ENCODE measurements at places on chromosomes 4 and X.

GRCh38 chr4:102356562-102357202 lies 11.4 kb upstream of the SLC39A8 start:
- no peak for DNase-seq

- DNase-seq, result no peak
Observed at GRCh38 chr4:46894826-46895225, 14.2 kb downstream of the COX7B2 start.

- DNase-seq, result no peak
Observed at GRCh38 chr4:1756079-1756478, 34.8 kb downstream of the TACC3 start.

DNA sequence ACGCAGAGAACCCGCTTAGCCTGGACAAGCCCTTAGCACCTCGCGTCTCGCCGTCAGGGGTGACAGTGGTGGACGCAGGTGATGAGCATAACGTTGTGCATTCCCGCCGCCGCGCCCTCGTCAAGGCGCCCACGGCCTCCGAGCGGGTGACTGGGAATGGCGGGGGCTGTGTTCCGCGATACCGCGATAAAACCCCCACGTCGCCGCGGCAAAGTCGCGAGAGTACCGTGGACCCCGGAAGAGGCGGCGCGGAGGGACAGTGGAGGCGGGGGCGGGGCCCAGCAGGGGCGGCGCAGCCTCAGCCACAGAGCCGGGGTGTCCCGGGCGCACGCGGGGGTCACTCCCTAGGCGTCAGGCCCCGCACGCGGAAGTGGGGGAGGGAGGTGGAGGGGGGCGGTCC lies 53.8 kb downstream of the ZFYVE28 start:
- DNase-seq, result no peak

DNA sequence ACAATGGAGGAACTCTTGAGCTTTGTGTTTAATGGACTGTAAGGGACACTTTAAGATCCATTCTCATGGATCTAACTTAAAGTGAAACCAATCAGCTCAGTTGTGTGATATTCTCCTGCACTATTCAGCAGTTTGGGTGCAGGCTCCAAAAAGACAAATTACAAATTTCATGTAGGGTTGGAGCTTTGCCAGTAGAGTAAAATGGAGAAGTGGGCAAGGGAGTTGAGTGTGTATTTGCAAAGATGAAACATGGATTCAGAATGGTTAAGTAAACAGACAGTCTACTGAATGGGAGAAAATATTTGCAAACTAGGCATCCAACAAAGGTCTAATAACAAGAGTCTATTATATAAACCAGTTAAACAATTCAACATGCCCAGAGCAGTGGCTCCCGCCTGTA lies 21.2 kb upstream of the MID2 start:
- DNase-seq, result no peak

DNA sequence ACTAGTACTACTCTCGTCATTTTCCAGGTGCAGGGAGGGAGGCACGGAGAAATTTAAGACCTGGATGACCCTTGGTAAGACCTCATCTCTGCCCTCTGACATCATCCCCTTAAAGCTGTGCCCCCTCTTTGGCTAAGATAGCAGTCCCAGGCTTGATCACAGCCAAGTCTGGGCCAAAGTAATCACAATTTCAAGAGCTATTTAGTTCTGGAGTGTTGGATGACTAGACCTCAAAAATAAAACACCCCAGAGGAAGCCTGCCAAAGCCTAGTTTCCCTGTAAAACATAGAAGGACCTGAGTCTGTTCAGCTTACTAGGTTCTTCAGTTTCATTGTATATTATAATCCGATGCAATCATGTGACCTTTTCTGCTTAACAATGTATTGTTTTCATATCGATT lies 144.6 kb upstream of the ARHGEF9 start:
- DNase-seq, result no peak

- DNase-seq, result no peak
Observed at GRCh38 chr4:13992041-13992440, 364.5 kb upstream of the BOD1L1 start.

GRCh38 chr4:106738121-106738520 lies 298.0 kb downstream of the DKK2 start:
- no peak for DNase-seq

- no peak for DNase-seq
Observed at GRCh38 chr4:38560768-38561558, 103.0 kb upstream of the KLF3 start.

- no peak for DNase-seq
Observed at GRCh38 chrX:131675596-131676194, 131.8 kb downstream of the OR13H1 start.

DNA sequence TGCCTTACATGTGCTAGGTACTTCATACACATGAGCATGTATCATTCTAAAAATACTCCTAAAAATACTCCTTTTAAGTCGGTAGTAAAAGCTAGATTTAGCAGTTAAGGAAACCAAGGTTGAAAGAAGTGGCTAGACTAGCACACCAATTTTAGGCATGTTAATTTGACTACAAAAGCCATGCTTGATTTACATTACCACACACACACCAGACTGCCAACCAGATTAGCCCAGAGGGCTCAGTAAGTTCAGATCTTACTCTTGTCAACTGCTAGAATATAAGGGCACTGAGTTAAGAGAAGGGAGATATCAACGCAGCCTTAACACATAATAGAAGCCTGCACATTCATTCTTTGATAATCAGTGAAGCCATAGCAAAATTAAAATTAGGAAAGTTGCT lies 117.9 kb downstream of the MID1IP1 start:
- no peak for DNase-seq

- DNase-seq, result no peak
Observed at GRCh38 chr4:65791812-65792308, 121.6 kb upstream of the EPHA5 start.

DNA sequence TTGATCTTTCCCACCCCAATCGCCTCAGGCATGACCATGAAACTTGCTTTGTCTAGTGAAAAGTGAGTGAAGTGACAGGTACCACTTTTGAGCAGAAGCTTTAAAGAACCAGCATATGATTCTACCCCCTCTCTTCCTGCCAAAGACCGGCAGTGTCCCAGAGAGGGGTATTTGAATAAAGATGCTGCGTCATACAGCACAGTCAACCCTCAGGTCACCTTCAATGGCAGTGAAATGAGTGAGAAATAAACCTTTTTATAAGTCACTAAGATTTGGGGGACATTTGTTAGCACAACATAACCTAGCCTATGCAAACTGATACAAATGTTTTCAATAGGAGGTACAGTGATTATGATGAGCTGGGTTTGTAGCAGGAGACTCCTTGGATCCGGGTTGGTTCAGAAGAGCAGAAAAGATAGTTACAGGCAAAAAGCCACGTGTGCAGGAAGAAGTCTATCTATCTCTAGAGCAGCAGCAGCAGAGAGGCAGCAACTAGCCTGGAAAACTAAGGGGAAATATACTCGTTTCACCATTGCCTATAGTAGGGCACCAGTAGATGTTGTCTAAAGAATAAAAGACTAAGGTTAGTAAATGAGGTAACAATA lies 30.3 kb upstream of the SPRY1 start:
- DNase-seq, result no peak

DNA sequence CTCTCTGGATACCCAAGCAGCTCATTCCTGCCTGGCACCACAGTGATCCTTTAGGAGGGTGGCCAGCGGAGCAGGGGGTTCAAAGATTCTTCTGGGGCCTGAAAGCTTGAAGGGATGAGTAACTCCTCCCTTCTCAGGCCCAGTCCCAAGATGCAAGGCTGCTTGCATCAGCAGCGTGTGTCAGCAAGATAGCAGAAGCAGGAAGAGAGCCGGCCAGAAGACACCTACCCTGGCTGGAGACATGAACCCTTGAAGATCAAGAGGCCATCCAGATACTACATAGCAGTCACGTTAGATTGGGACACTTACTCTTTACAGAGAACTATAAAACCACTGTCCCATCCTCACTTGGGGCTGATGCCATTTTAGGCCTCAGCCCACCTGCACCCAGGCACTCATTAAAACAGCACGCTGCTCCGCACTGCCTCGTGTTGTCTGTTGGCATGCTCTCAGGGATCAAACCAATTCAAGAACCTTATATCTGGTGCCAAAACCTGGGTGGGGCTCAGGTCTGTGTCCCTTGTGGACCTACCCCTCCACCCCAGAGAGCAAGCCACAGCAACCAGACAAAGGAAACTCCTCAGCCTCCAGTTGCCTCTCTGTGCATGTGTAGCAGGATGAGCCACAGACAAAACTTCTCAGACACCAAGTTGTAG lies 6.5 kb downstream of the UGT2B17 start:
- DNase-seq, result no peak

GRCh38 chrX:30858098-30858497 lies 31.0 kb downstream of the TAB3 start:
- no peak for DNase-seq

DNA sequence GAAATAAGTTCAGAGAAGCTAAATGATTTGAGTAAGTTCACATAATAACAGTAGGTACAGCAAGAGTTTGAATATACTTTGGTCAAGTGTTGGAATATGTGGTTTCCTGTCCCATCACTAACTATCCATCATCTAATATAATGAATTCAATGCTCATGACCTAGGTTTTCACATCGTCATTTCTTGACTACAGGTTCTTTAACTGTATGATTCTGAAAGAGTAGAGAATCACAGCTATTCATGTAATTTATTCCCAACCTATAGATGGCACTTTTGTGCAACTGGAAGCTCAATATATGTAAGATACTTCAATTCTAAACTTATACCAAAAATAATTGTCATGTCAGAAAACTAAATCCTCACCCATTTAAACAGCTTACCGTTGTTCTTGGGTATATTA lies 53.1 kb downstream of the TIGD2 start:
- peak; percentile 18 for DNase-seq

GRCh38 chrX:150507251-150507856 lies 61.1 kb upstream of the MTM1 start:
- no peak for DNase-seq

- no peak for DNase-seq
Observed at GRCh38 chr4:138241281-138242075, 671 bp downstream of the SLC7A11 start.

Measured in COR-L47 (cell line).